ENCODE measurements at places on chromosomes 11 and 22. TPM values are rescaled to one million over a fixed set of nuclear protein-coding genes. Genes with fewer than 3 reads are reported as not detected.
A peak's percentile ranks its signal among the peaks of the same experiment; 100 is the strongest.

DNA sequence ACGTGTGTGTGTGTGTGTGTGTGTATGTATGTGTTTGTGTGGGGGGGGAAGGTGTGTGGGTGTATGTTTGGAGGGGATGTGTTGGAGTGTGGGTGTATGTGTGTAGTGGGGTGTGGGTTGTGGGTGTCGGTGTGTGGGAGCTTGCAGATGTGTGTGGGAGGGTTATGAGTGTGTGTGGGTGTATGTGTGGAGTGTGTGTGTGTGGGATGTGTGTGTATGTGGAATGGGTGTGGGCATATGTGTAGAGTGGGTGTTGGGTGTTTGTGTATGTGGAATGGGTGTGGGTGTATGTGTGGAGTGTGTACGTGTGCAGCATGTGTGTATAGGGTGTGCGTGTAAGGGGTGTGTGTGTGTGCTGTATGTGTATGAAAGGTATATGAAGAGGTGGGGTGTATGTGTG lies 14.7 kb downstream of the STX3 start:
- no peaks in the 10 kb centered on the region for H3K4me1 ChIP-seq
- no peak overlapping the region for H3K4me3 ChIP-seq
- H3K27ac ChIP-seq, result no peak overlapping the region
- peaks cover 8% of the 10 kb centered on the region for H3K36me3 ChIP-seq
- no peak for DNase-seq

GRCh38 chr22:20663941-20664593 lies 109.8 kb upstream of the SERPIND1 start:
- H3K4me1 ChIP-seq, result no peaks in the 10 kb centered on the region
- no peaks in the 10 kb centered on the region for H3K27me3 ChIP-seq
- no peak overlapping the region for H3K27ac ChIP-seq

The PAX6 gene
- not detected for total RNA-seq

The PHF21B gene
- not detected for total RNA-seq

- no peak for DNase-seq
- H3K4me1 ChIP-seq, result no peaks in the 10 kb centered on the region
Measured at GRCh38 chr11:74570266-74571061, 21.9 kb upstream of the POLD3 start.

DNA sequence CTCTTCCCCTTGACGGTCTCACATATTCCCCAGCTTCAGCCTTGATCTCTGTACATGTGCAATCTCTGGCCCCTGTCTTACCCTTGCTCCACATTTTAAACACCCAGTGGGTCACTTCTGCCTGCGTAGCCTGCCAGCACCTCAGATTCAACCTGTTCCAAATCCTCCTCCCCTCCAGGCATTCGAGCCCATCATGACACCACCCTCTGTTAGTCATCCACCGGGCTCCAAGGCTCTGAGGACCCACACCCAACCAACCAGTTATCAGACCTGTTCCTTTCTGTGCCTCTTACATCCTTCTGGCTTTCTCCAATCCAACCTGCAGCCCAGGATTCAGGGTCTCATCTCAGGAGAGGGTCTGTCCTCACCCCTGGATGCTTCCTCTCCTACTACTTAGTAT lies 119.8 kb upstream of the TBCEL start:
- H3K36me3 ChIP-seq, result no peaks in the 10 kb centered on the region
- no peak overlapping the region for H3K27ac ChIP-seq
- no peaks in the 10 kb centered on the region for H3K27me3 ChIP-seq
- H3K4me3 ChIP-seq, result no peak overlapping the region
- DNase-seq, result no peak

DNA sequence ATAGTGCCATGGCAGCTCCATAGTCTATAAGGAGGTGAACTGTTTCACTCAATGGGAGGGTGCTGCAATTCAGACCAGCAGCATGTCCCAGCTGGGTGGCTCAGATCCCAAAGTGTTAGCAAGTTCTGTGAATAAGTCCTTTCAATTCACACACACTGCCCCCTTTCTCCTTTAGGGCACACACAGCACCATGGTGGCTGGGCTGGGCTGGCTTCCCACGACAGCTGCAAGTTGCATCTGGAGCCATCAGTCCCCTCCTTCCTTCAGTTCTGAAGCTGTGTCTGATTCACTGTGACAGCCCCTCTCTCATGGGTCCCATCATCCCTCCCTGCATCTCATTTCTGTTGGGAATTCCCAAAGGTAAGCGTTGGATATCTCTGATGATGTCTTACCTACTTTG lies 324.1 kb upstream of the NCAM1 start:
- H3K36me3 ChIP-seq, result no peaks in the 10 kb centered on the region
- no peak for DNase-seq
- no peaks in the 10 kb centered on the region for H3K27me3 ChIP-seq
- H3K4me1 ChIP-seq, result no peaks in the 10 kb centered on the region

The RAB38 gene
- 0.19 TPM for total RNA-seq

DNA sequence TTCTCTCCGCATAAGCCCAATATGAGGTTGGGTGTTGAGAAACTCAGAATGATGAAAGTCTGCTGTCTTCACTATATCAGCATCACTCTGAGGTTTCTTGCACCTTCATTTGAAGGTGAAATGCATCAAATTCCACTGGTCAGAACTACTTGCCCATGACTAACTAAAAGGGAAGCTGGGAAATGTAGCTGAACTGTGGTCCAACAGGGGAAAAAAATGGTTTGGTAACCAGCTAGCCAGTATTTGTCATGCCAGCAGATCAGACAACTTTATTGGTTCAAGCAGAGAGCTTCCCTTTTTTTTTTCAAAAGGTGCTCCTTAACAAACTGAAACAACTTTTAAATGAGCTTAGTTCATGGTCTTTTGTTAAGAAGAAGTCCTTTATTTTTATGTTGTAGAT lies 14.2 kb upstream of the PIK3C2A start:
- H3K4me3 ChIP-seq, result no peak overlapping the region
- no peaks in the 10 kb centered on the region for H3K27me3 ChIP-seq
- no peaks in the 10 kb centered on the region for H3K36me3 ChIP-seq
- no peaks in the 10 kb centered on the region for H3K4me1 ChIP-seq
- DNase-seq, result no peak
- H3K27ac ChIP-seq, result no peak overlapping the region

GRCh38 chr11:121281698-121282097 lies 10.9 kb upstream of the SC5D start:
- no peak overlapping the region for H3K27ac ChIP-seq
- no peak overlapping the region for H3K4me3 ChIP-seq
- H3K27me3 ChIP-seq, result no peaks in the 10 kb centered on the region
- DNase-seq, result no peak
- no peaks in the 10 kb centered on the region for H3K4me1 ChIP-seq

The MRGPRF gene
- total RNA-seq, result 3.4 TPM

DNA sequence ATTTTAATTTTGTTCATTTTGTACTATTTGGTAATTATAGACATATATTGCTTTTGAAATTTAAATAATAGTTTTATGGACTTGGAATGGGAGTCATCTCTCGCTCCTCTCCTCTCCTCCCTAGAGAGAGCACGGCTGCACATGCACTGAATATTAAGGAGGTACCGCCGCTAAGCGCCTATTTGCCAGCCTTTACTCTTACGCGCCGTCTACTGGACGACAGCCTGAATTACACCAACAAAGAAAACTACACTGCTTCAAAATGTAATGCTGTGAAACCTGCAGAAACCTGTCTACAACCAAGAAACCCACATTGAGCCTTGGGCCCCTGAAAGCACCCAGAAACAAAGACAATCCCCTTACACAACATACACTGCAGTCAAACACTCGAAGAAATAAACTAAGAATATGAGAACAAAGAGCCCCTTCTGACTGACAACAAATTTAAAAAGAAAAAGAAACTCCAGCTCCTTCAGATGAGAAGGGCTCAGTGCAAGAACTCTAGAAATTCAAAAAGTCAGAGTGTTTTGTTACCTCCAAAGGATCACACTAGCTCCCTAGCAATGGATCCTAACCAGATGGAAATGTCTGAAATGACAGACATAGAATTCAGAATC lies 737.2 kb downstream of the LRRC4C start:
- H3K4me3 ChIP-seq, result no peak overlapping the region
- H3K27ac ChIP-seq, result no peak overlapping the region
- DNase-seq, result peak; percentile 24
- no peaks in the 10 kb centered on the region for H3K27me3 ChIP-seq

- H3K36me3 ChIP-seq, result no peaks in the 10 kb centered on the region
- no peaks in the 10 kb centered on the region for H3K27me3 ChIP-seq
- H3K27ac ChIP-seq, result no peak overlapping the region
- no peak for DNase-seq
Measured at GRCh38 chr11:84173078-84173477, 886.9 kb upstream of the CCDC90B start.

The CHST1 gene
- total RNA-seq, result 1.3 TPM

DNA sequence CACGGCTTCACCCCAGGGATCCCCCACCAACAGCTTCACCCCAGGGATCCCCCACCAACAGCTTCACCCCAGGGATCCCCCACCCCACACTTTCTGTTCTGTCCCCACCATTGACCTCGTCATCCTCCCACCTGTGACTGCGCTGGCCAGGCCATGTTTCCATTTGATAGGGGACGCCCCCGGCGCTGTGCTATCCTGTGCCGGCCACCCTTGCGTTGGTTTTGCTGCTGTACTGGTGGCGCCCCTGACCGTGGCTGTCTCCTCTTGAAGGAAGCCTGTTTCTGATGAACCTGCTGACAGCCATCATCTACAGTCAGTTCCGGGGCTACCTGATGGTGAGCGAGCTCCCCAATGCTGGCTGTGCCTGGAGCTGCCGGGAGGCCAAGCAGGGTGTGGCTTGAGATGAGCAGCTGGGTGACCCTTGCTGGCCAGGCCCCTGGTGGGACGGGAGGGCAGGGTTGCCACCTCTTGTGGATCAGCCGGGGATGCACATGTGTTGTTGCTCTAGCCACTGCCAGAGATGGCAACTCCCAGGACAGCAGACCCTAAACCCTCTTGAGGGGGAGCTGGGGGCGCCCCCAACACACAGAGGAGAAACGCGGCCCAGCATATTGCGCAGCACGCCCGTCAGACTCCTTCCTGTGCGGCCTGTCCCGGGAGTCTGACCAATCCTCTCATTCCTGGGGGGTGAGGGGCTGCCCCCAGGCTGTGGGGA lies 22.5 kb downstream of the TPCN2 start:
- no peaks in the 10 kb centered on the region for H3K27me3 ChIP-seq
- H3K27ac ChIP-seq, result no peak overlapping the region
- no peaks in the 10 kb centered on the region for H3K4me1 ChIP-seq
- DNase-seq, result no peak
- H3K36me3 ChIP-seq, result no peaks in the 10 kb centered on the region

Data from right lobe of liver (tissue), 6 donors.